G401 (cell line): ENCODE measurements at places on chromosomes 13 and 19. TPM values are rescaled to one million over a fixed set of nuclear protein-coding genes. Genes with fewer than 3 reads are reported as not detected.

The KCNRG gene
- 0.92 TPM in 1 of 2 replicates, not detected in the other for total RNA-seq

The STOML3 gene
- total RNA-seq, result not detected in 2 replicates

The KLK8 gene
- total RNA-seq, result not detected in 2 replicates

The CEACAM20 gene
- not detected in 2 replicates for total RNA-seq

- no peak for DNase-seq
Measured at GRCh38 chr19:12695997-12696365, 450 bp downstream of the FBXW9 start.

DNA sequence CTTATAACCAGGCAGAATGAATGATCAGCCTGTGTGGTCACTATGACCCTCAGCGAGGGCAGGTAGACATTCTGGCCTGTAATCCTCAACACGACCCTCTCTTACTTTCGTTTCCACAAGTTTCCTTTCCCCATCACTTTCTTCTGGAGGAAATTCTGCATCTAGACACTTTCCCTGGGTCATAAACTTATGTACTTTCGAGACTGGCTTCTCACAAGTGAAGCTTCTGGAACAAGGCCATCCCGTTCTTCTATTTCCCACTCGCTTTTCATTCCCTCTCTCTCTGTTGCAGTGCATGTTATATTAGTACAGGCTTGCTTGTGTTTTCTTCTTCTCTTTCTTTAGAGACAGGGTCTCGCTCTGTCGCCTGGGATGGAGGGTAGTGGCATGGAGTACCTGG lies 23.1 kb upstream of the KL start:
- no peak for DNase-seq

GRCh38 chr19:492091-492531 lies 4.2 kb upstream of the MADCAM1 start:
- no peak for DNase-seq

- no peak for DNase-seq
Measured at GRCh38 chr13:73390100-73390499, 331.3 kb downstream of the KLF5 start.

DNA sequence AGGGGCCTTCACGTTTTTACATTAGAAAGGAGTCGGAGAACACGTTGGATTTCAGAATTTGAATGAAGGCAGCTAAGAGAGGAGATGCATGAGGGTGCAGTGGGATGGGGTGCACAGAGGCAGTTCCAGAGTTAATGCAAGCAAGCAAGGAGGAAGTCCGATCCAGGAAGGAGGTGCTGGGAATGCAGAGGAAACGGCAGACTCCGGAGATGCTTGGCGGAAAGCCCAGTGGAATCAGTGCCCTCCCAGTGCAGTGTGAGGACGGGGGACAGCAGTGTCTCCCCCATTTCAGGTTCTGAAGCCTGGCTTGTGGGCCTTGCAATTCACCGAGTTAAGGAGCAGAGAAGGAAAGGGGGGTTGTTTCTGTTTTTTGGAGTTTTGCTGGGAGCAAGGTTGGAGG lies 100.4 kb downstream of the COL4A2 start:
- DNase-seq, result no peak

DNA sequence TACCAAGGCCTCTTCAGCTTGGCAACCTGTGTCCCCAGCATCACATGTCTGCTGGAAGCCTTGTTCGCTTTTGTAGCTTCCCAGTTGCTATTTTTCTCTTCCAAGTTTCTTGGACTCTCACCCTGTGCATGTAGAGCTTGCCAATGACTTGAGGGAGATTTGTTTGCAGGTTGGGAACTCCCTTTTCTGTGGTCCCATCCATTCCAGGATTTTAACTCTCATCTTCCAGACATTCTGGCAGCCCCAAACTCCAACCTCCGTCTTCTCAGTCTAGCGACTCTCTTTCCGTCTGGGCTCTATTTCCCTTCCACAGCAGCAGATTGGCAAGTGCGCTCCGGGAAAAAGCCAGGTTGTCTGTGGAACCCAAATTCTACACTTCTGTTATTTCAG lies 9.0 kb downstream of the PLAUR start:
- DNase-seq, result no peak
